ENCODE measurements at places on chromosomes 1 and 21.
A peak's percentile ranks its signal among the peaks of the same experiment; 100 is the strongest.

DNA sequence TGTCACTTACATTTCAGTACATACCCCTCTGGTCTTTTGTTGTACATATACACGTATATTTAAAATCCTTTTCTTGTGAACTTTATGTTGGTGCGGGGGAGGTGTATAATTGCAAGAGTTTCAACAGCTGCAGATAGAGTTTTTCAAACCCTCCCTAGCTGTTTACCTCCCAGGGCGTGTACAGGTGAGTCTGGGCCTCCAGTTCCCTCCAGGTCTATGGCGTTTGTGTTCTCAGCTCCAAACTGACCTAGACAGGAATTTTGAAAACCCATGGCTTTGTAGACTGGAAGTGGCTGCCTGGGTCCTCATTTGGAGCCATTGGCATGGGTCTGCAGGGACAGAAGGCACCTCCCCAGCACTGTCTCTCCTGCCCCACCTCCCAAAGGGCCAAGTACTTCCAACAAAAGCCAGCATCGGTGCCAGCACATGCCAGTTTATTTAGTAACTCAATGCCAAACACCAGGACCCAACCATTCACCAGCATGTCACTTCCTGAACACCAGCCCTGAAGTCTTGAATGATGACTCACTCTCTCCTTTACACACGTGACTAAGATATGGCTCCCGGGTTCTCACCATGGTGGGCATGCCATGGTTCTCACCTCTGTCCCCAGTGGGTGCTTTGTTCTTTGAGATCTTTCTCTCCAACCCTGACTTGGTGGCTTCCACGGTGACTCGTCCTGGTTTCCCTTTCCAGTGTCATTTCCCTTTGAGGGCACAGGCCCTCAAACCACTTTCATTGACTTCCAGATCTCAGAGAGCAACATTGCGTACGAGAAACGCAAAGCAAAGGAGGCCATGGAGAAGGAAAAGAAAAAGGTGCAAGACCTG lies 57.3 kb upstream of the EFHD2 start:
- peak; percentile 76 for DNase-seq

GRCh38 chr1:4762146-4762545 lies 107.7 kb downstream of the AJAP1 start:
- no peak for DNase-seq

DNA sequence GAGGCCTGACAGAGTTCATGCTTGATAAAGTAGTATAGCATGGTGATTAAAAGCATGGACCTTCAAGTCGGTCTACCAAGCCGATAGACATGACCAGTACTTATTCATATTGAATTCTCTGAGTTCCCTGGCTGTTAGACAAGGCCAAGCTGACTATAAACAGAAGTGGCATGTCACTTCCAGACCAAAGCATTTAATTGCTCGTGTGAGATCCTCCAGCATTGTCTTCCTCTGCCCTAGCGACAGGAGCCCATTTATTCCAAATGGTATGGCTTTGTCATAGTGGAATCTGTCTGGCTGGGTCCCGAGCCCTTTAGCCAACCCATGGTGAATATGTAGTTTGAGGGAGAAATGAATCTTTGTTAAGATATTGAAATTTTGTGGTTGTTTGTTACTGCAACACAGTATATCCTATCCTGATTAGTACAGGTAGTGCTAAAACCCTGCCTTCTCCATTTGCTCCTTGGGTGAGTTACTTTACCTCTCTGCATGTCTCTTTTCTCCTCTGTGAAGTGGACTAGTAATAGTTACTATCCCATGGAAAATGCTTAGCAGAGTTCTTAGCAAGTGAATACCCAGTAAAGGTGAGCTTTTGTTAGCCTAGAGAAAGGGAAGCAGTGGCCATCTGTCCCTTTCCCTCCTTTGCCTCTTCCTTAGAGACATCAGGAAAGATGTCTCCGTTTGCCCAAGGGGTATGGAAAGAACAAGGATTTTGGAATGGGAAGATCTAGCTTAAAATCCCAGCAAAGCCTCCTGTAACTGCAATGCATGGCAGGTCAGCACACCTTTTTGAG lies 77.6 kb upstream of the CD1D start:
- DNase-seq = no peak

GRCh38 chr1:151760597-151761385 lies 2.5 kb downstream of the MRPL9 start:
- DNase-seq = no peak

DNA sequence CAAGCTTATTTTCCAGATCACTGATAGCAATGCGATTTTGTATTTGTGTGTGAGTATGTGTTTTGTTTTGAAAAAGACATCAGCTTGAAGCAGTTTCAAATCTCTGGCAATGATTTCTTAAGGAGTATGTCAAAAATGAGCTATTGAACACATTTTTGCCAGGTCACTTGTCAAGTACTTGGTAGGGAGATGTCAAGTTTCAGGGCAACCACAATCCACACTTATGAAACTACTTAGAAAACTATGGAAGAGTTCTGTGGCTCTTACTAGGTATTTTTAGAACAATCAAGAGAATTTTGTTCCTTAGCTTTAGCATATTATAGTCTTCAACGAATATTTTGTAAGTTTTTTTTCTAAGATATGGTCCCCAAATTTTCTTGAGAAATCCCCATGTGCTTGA lies 318.8 kb upstream of the ZRANB2 start:
- no peak for DNase-seq

GRCh38 chr21:37704751-37705150 lies 211.5 kb downstream of the KCNJ6 start:
- no peak for DNase-seq

- DNase-seq = no peak
Observed at GRCh38 chr1:191739544-191739943, 418.7 kb upstream of the RGS18 start.

- DNase-seq = peak; percentile 79
Observed at GRCh38 chr1:47431534-47431933, 6.3 kb upstream of the FOXD2 start.

- peak; percentile 66 for DNase-seq
Observed at GRCh38 chr1:177307771-177308170, 137.0 kb downstream of the BRINP2 start.

GRCh38 chr21:37338671-37339551 lies 27.7 kb upstream of the DYRK1A start:
- peak; percentile 89 for DNase-seq

- no peak for DNase-seq
Observed at GRCh38 chr1:101379037-101379436, 142.2 kb downstream of the S1PR1 start.

DNA sequence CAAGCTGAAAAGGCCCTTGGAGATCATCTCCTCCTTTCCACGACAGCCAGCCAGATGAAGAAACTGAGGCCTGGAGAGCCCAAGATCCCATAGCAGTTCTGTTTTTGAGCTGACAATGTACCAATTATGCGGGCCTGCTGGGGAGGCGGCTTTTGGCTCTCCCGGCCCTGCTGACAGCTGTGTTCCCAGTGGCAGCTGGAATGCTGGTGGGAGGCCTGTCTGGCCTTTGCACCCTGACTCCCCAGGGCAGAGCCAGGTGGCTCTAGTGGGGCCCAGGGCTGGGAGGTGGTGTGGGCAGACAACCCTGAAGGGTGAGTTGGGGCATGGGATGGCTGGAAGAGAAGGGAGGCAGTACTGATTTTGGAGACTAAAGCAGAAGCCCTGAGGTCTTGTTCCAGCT lies 30.7 kb upstream of the WASF2 start:
- DNase-seq = no peak

GRCh38 chr1:218964471-218965185 lies 209.1 kb upstream of the LYPLAL1 start:
- no peak for DNase-seq

GRCh38 chr21:37461479-37461878 lies 94.9 kb downstream of the DYRK1A start:
- no peak for DNase-seq

- DNase-seq = no peak
Observed at GRCh38 chr1:206558794-206559671, 51.7 kb downstream of the RASSF5 start.

DNA sequence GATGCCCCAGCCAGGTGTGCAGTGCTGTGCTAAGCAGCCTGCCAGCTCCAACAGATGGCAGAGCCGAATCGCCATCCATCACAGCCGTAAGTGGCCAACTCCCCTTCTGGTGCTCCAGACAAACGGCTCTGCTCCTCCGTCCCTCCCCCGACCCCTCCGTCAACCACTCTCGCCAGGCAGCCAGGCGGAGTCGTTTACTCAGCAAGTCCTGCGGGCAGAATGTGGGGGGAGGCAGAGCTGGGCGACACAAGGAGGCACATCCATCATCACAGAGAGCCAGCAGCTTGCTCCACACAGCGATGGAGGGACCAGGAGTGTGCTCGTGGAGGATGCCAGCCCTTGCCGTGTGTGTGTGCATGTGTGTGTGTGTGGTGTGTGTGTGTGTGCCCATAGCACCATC lies 206.6 kb upstream of the GRIK3 start:
- no peak for DNase-seq

GRCh38 chr1:158148468-158148867 lies 32.2 kb upstream of the CD1D start:
- no peak for DNase-seq

GRCh38 chr1:107682467-107682866 lies 282.5 kb downstream of the VAV3 start:
- no peak for DNase-seq

GRCh38 chr1:42833981-42834380 lies 12.4 kb upstream of the ZNF691 start:
- DNase-seq = no peak

DNA sequence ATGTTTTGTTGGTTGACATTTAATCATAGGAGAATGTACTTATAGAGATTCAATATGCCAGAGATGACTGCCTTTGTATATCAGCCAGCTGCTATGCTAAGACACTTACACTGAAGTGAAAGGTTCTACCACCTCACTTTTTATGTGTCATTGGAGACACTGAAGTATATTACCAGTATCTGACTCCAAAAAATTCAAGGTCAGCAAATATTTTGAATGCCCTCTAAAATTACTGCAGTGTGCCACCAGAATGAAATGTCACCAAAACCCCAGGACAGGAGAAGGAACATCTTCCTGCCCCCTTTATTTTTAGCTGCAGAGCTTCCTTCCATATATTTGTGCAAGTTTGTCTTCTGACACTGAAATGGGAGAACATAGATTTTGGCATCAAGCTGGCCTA lies 141.5 kb downstream of the LRRC40 start:
- DNase-seq = no peak

GRCh38 chr1:229325853-229326487 lies 16.9 kb downstream of the CCSAP start:
- DNase-seq = no peak

- DNase-seq = no peak
Observed at GRCh38 chr1:67464746-67465145, 34.5 kb upstream of the SERBP1 start.

DNA sequence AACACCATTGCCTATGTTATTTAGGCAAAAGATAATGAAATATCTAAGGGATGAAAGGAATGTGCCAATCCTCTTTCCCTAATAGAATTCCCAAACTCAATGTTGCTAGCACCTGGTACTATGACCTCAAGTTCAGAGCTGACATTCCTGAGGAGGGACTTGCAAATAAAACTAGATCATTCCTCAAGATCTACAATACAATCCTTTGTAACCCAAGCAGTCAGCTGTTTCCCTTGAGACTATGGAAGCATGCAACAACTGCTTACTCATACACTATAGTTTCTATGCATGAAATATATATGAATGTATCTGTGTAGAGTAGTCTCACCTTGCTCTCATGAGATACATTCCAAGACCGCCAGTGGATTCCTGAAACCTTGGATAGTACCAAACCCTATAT lies 65.0 kb downstream of the ABL2 start:
- peak; percentile 66 for DNase-seq

- DNase-seq = no peak
Observed at GRCh38 chr1:206729507-206729906, 41.1 kb upstream of the IL19 start.

- no peak for DNase-seq
Observed at GRCh38 chr1:59044535-59045121, 252.3 kb upstream of the FGGY start.

GRCh38 chr21:16376673-16377072 lies 646.9 kb downstream of the USP25 start:
- no peak for DNase-seq

DNA sequence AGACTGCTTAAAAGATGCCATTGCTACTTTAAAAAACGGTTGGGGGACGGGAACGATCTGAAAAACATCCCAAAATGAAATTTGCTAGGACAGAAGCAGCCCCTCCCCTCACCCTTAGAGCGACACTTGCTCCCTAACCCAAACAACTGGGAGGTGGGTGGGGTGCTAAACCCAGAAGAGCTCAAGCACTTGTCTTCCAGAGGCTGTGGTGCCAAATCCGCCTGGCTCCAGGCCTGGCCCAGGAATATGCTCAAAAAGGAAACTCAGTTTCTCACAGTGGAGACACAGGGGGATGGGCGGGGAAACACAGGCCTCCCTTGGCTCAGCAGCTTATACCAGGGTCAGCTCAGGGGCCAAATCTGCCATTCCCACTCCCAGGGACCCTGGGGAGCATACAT lies 644 bp upstream of the PBXIP1 start:
- DNase-seq = no peak

- DNase-seq = peak; percentile 8
Observed at GRCh38 chr1:231171623-231172197, 9.9 kb downstream of the TRIM67 start.

All from fibroblast of mammary gland (primary cell).